Breast epithelium (tissue), 4 donors: ENCODE measurements at places on chromosomes 5 and 9. TPM values are rescaled to one million over a fixed set of nuclear protein-coding genes. Genes with fewer than 3 reads are reported as not detected.
A peak's percentile ranks its signal among the peaks of the same experiment; 100 is the strongest.

PLPP1 gene
- total RNA-seq, result 339 TPM

EGFLAM gene
- 19.5 TPM for total RNA-seq

- H3K36me3 ChIP-seq, result peaks cover 33% of the 10 kb centered on the region
- no peak for DNase-seq
- H3K27me3 ChIP-seq, result no peaks in the 10 kb centered on the region
- no peaks in the 10 kb centered on the region for H3K4me1 ChIP-seq
- no peak overlapping the region for H3K4me3 ChIP-seq
Observed at GRCh38 chr9:89352874-89353649, 34.8 kb downstream of the SECISBP2 start.

GPR151 gene
- total RNA-seq, result not detected

DNA sequence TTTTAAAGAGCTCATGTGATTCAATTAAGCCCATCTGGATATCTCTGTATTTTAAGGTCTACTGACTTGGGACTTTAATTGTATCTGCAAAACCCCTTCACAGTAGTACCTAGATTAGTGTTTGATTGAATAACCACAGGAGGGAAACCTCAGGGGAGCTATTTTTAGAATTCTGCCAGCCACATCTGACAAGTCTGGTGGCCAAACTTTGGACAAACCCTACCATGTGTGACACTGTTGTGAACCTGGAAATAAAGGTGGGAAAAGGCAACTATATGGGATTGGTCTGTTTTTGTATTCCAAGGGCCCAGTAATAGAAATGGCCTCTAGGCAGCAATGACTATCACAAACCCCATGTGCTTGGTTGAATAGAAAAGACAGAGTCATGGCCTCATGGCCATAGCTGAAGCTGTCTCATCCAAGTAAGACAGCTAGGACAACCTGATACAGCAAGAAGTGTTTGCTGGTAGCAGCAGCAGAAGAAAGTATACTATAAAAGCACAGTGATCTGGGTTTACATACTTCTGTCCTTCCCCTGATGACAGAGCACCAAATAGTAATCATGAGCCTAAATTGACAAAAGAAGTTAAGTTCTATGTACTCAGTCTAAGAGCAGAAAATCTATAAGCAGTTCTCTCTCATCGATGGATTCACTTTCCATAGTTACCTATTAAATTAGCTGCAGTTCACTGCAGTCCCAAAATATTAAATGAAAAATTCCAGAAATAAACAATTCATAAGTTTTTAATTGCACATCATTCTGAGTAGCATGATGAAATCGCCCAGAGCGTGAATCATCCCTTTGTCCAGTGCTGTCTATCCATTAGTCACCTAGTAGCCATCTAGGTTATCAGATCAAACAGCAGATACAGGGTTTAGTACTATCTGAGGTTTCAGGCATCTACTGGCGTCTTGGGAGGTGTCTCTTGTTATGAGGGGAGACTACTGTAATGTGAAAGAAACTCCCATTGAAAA lies 189.8 kb downstream of the ARHGAP26 start:
- no peak overlapping the region for H3K4me3 ChIP-seq
- no peak overlapping the region for H3K27ac ChIP-seq

- peak overlapping the region; percentile 49 for H3K4me3 ChIP-seq
- no peaks in the 10 kb centered on the region for H3K4me1 ChIP-seq
- no peaks in the 10 kb centered on the region for H3K36me3 ChIP-seq
- no peak overlapping the region for H3K27ac ChIP-seq
- no peak for DNase-seq
Observed at GRCh38 chr9:17578577-17578910, 322 bp upstream of the SH3GL2 start.

DNA sequence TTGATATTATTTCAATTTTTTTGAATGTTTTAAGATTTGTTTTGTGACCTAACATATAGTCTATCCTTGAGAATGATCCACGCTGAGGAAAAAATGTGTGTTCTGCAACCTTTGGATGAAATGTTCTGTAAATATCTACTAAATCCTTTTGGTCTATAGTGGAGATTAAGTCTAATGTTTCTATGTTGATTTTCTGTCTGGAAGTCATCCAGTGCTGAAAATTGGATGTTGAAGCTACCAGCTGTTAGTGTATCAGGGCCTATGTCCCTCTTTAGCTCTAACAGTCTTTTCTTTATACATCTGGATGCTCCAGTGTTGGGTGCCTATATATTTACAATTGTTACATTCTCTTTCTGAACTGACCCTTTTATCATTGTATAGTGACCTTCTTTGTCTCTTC lies 422.3 kb downstream of the TMEM232 start:
- no peaks in the 10 kb centered on the region for H3K36me3 ChIP-seq
- no peak overlapping the region for H3K27ac ChIP-seq
- H3K4me1 ChIP-seq, result no peaks in the 10 kb centered on the region
- no peaks in the 10 kb centered on the region for H3K27me3 ChIP-seq
- H3K4me3 ChIP-seq, result no peak overlapping the region
- no peak for DNase-seq

- no peak for DNase-seq
- H3K27me3 ChIP-seq, result no peaks in the 10 kb centered on the region
- no peaks in the 10 kb centered on the region for H3K36me3 ChIP-seq
- no peaks in the 10 kb centered on the region for H3K4me1 ChIP-seq
Observed at GRCh38 chr5:177226860-177227259, 76.7 kb downstream of the RAB24 start.

DNA sequence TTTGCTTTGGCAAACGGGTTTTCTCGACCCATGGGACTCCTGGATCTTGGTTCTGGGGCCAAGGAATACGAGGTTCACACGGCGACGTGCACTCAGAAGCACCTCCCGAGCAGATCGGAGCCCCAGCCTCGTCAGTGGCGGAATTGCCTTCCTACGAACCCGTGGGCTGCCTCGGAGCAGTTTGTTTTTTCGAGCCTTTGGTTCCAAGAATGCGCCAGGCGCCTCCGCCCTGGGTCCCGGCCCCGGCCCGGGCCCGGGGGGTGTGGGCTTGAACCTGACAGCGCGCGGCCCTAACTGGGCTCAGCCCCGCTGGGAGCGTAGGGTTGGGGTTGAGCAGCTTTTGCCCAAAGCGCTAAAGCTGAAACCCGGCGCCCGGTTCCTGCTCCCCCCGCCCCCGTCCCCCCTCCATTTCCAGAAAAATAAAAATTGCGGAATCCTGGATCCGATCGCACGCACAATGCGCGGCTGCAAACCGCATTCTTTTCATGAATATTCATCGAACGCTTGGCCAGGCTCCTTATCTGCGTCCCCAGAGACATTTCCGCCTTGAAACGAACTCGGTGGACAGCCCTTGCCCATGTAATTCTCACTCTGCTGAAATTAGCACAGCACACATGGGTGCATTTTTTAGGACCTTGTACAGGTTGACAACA lies 1.0 kb downstream of the BASP1 start:
- no peaks in the 10 kb centered on the region for H3K36me3 ChIP-seq
- no peak for DNase-seq
- H3K27me3 ChIP-seq, result no peaks in the 10 kb centered on the region
- peak overlapping the region; percentile 85 for H3K27ac ChIP-seq
- H3K4me1 ChIP-seq, result no peaks in the 10 kb centered on the region
